ENCODE measurements at places on chromosomes 6 and 20. TPM values are rescaled to one million over a fixed set of nuclear protein-coding genes. Genes with fewer than 3 reads are reported as not detected.

DNA sequence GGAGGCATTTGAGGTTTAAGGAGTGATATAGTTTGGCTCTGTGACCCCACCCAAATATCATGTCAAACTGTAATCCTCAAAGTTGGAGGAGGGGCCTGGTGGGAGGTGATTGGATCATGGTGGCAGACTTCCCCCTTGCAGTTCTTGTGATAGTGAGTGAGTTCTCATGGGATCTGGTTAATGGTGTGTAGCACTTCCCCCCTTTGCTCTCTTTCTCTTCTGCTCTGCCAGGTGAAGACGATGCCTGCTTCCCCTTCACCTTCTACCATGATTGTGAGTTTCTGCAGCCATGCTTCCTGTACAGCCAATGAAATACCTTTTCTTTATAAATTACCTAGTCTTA is 1.7 kb upstream of the HDDC2 start:
- DNase-seq: no peak

- DNase-seq: peak; percentile 99
Observed at GRCh38 chr6:159789377-159790148, at the start of gene TCP1. TCP1 (minus strand) TSS chr6:159789602; CDS start chr6:159789468, 134 bp downstream.

DNA sequence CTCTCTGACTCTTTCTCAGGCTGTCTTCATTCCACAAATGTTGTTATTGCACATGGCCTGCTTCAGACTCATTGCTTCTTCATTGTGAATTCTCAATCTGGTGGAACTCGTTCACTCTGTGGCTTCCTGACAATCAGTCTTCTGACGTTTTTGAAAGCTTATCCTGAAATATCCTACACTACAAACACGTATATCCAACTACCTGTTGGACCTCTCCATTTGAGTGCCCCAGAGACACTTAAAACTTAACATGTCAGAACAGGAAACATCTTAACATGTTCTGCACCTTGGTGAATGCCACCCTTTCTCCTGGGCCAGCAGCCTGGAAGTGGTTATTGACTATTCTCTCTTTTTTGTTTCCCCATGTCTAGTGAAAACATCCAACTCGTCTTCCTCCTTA is 50.8 kb downstream of the AIG1 start:
- no peak for DNase-seq

DNA sequence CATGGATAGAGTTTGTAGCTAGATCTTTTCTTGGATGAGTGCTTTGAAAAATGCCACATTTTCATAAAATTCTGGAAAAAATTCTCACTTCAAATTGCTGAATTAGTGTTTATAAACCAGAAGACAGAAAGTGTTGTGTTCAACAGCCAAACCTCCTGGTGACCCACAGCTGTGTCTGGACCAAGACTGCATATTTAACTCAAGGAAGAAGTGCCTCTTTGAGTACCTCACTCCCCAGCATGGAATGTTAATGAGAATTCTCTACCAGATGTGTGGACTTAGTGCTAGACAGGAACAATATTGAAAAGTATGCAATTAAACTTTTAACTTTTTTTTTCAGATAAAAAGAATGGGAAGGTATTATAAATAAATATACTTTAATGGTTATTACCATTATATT is 609.3 kb downstream of the COL12A1 start:
- no peak for DNase-seq

- no peak for DNase-seq
Observed at GRCh38 chr20:32163951-32164350, 43.6 kb downstream of the PLAGL2 start.

DNA sequence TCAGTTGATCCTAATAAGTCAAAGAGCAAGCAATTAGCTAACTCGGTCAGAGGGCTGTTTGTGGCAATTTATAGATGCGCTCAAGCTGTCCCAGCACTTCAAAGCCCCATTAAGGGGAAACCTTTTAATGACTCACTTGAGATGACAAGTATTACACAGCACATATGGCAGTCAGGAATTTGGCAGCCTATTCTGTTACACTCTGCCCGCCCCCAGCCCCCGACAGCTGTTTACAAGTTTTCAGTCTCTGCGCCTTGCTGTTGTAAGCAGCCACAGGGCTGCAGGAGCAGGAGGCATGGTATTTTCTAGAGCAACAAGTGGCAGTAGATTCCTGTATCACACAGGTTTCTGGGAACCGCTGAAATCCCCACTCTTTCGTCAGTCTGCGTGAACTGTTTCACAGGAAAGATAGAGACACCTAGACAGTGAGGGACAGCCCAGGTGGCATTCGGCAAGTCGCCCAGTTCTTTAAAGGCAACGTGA is 263.0 kb downstream of the FOXC1 start:
- DNase-seq: no peak

- DNase-seq: peak; percentile 81
Observed at GRCh38 chr20:38604873-38605303, 3.3 kb downstream of the ARHGAP40 start.

- no peak for DNase-seq
Observed at GRCh38 chr6:160260803-160261450, 2.3 kb upstream of the SLC22A2 start.

DNA sequence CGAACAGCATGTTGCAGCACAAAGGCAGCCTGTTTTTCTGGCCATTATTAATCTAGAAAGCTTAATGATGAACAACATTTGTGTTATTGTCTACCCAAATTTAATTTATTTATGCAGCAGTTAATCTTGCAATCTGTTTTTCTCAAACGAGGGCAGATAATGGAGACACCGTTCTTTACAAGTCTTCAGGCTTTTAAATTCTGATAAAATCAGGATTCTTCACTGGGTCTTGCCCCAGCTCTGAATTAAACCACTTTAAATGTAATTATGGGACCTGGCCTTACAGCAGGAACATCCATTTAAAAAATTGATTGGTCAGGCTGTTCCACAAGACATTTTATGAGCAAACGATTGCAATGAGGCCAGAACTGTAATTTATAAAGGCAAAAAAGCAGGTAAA is 26.5 kb upstream of the INSM1 start:
- DNase-seq: no peak

DNA sequence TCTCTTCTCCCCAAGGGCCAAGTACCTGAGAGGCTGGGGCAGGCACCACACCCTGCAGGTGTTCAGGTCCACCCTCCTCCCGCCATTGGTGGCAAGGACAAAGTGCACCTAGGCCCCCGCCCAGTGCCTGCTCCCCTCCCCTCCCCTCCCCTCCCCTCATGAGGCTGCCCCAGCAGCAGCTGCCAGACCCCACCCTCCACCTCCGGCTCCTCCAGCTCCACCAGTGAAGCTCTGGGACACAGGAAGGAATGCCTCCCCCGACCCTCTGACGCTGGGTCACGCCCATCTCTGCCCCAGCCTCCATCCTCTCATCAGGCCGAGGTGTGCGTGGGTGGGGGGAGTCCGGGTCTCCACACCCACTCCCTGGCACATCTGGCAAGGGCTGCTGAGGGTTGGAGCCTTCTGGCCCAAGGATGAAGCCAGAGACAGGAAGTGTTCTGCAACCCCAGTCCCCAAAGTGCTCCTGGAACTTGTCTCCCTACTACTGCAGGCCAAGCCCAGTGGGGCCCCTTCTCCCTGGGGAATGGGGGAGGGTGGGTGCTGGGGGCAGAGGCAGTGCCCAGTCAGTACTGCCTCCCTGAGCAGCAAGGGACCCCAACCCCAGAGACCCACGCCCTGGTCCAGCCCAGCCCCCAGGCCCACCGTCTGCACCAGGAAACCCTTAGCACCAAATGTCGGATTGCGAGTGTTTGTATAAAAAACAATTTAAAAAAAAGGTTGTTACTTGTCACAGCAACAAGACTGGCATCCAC is 1.6 kb upstream of the UCKL1 start:
- no peak for DNase-seq

- no peak for DNase-seq
Observed at GRCh38 chr6:21710216-21710615, 116.7 kb downstream of the SOX4 start.

Gene GTPBP2
- total RNA-seq: 68.1 TPM

Gene GLP1R
- not detected for total RNA-seq

- no peak for DNase-seq
Observed at GRCh38 chr20:21529863-21530262, 16.0 kb upstream of the NKX2-2 start.

DNA sequence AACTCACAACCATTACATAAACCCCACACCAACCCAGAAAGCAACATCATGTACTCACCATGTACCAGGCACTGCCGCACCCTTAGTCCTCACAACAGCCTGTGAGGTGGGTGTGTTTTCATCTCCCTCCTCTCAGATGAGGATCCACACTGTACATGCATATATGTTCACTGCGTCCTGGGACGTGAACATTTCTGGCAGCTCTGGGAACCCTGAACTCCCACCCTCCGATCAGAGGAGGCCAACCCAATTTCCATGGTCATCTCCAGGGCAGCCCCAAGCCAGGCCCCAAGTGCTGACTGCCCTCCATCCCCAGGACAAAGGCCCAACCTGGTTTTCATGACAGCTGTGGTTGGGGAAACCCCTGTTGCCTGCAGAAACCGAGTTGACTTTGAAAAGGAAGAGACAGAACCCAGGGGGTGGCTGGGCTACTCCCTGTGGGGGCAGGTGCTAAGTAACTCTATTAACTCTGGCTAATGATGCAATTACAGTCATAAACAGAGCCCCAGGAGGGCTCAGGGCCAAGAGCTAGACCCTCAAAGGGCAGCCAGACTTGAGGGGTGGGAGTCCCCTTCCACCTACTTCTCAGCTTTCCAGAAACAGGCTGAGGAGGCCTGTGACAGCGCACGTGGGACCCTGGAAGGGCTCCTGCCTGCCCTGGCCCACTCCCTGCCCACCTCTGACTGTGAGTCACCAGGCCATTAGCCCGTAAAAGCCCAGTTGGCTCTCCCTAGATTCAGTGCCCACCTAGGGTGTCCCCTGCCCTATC is 2.6 kb downstream of the TFEB start:
- no peak for DNase-seq

GRCh38 chr6:44332585-44332984 is 9.9 kb upstream of the SPATS1 start:
- DNase-seq: no peak

Gene LIN28B
- total RNA-seq: 0.06 TPM

DNA sequence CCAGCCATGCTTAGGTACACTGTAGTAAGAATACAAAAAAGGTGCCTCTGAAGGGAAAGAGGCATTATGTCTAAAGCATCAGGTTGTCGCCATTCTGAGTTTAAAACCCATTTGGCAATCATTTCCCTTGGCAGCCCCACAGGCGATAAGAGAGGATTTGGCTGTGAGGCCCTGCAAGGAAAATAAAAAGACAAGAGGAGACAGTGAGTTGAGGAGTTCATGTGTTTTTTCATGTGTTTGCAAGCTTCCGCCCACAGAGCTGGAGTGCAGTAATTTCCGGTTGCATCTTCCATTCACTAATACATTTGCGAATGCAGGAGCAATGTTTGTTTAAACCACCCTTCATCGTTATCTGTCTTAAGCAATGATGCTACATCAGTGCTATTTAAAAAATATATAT is 138.5 kb upstream of the SOX4 start:
- no peak for DNase-seq

DNA sequence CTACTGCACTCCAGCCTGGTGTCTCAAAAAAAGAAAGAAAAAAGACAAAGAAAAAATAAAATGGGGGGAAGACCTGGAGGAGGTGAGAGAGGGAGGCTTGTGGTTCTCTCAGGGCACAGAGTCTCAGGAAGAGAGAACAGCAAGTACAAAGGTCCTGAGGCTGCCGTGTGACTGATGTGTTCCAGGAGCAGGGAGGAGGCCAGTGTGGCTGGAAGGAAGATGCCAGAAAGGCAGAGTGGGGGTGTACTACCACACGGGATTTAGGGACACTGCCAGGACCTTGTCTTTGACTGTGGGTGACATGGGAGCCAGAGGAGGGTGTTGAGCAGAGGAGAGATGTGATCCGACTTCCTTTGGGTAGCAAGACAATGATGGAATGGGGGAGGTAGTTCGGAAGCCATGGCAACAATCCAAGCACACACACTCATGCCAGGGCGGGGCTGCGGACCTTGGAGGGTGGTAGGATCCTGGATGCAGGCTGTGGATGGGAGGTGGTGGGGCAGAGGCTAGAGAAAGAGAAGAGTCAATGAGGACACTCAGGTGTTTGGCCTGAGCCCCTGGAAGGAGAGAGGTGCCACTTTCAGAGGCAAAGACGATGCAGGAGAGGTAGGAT is 136.4 kb upstream of the PTPN1 start:
- no peak for DNase-seq
